Activated CD4-positive, alpha-beta memory T cell treated with anti-CD3 and anti-CD28 coated beads for 36 hours (primary cell): ENCODE measurements at places on chromosomes 6 and 20.

DNA sequence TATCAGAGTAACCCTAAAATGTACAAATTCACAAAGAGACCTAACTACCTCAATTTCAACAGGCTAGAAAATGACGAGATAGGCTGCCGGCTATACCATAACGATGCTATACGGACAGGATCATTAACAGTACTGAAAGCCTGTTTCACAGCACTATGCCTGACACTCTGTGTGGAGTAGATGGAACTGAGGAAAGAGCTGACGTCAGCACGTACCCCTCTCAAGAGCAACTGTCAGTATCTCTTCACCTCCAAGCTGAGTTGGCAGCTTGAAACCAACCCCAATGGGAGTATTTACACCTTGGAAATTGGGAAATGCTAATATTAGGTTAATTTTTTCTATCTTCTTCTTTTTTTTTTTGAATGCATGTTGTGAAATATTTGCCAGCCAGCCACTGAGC is 53.6 kb downstream of the HUS1B start:
- no peaks in the 10 kb centered on the region for H3K27me3 ChIP-seq
- H3K27ac ChIP-seq, result no peak overlapping the region
- H3K36me3 ChIP-seq, result peaks cover 18% of the 10 kb centered on the region
- no peaks in the 10 kb centered on the region for H3K4me1 ChIP-seq
- DNase-seq, result no peak
- no peak overlapping the region for H3K4me3 ChIP-seq

DNA sequence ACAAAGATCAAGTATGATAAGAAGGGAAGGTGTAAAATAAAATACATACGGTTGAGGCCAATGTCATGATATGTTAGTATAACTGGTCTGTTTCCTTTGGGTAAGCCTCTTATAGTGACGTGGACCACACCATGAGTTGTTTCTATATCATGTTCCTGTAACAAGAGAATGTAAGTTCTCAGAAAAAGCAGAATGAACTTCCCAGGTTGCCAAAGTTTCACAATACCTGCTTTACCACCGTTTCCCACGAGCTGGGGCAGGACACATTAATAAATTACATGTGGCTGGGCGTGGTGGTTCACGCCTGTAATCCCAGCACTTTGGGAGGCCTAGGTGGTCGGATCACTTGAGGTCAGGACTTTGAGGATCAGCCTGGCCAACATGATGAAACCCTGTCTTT is 42.6 kb upstream of the SLA2 start:
- H3K36me3 ChIP-seq, result no peaks in the 10 kb centered on the region
- H3K27me3 ChIP-seq, result no peaks in the 10 kb centered on the region
- no peak for DNase-seq
- H3K4me3 ChIP-seq, result no peak overlapping the region

DNA sequence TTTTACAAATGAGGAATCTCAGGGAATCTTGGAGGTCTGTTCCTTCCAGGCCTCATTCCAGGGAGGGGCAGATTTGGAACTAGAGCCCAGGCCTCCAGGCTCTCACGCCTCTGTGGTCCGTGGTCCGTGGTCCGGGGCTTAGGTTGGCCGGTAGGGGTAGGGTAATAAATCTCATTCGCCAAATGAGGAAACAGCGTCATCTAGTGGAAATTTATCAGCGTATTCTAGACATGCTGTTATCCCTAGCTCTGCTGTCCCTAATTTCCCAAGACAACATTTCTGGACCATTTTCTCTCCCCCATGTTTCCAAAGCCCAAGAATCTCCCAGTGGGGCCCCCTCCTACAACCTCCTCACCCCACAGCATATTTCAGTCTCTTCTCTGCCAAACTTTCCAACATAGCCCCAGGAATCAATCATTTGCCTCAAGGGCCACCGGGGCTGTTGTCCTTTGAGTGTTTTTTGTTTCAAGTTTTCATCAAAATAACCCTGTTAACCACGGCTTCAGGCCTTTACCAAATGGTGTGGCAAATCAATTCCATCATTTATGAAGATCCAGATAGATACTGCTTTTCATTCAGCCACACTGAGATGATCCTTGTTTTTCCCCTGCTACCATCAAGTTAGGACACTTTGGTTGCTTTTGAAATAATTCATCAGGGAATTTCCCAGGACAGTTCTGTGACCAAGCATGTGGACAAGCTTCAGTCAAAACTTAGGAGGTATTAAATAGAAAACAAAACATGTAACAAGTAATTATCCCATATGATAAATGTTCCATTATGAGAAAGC is 126.8 kb downstream of the ALDH8A1 start:
- no peak overlapping the region for H3K4me3 ChIP-seq
- H3K27ac ChIP-seq, result no peak overlapping the region
- no peaks in the 10 kb centered on the region for H3K36me3 ChIP-seq
- no peaks in the 10 kb centered on the region for H3K4me1 ChIP-seq

GRCh38 chr6:53124131-53124800 is 24.4 kb downstream of the GCM1 start:
- no peaks in the 10 kb centered on the region for H3K4me1 ChIP-seq
- peaks cover 14% of the 10 kb centered on the region for H3K27me3 ChIP-seq
- DNase-seq, result no peak
- H3K27ac ChIP-seq, result no peak overlapping the region
- H3K36me3 ChIP-seq, result no peaks in the 10 kb centered on the region

DNA sequence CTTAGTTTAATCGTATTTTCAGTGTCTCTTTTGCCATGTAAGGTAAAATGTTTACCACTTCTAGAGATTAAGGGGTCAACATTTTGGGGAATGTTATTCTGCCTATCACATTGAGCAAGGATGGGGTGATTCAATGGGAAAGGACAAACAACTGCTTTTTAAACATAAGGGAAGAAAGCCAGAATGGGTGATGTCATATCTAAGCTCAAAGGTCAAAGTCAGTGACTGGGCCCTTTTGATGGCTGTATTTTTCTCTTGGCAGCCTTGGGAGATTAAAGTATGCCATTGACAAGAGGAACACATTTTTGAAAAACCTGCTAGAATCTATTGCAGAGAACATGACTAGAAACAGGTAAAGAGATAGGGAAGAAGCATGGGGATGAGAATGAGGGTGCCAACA is 477.3 kb upstream of the IRAK1BP1 start:
- H3K36me3 ChIP-seq, result no peaks in the 10 kb centered on the region
- H3K4me1 ChIP-seq, result no peaks in the 10 kb centered on the region
- H3K4me3 ChIP-seq, result no peak overlapping the region
- no peak overlapping the region for H3K27ac ChIP-seq
- no peak for DNase-seq

- H3K4me3 ChIP-seq, result no peak overlapping the region
- peaks cover 31% of the 10 kb centered on the region for H3K36me3 ChIP-seq
- peaks cover 36% of the 10 kb centered on the region for H3K4me1 ChIP-seq
- no peak for DNase-seq
- no peak overlapping the region for H3K27ac ChIP-seq
Measured at GRCh38 chr6:44115866-44116265, 11.4 kb downstream of the MRPL14 start.

DNA sequence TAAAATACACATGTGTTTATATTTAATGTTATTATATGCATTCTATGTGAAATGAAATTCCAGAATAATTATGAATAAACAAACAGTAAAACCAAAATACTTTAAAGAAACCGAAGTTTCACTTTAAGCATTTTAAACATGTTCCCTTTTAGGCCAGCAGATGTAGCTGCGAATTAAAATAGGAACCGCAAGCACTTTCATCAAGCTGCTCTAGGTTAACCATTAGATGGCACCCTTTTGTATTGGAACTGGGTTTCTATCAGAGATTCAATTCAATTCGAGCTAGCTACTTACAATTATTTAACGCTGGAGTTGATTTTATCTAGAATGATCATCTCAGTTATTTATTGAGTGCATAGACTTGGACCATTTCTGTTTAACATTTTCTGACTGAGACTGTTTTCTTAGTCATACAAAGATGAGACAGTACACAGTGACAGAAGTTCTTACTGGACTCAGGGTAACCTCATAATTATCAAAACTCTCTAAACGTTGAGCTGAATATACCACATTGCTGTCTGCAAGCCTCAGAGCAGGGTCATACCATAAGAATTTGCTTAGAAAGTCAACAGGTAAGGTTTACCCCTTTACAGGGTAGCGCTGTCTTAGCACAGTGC is 8.5 kb downstream of the TMEM242 start:
- no peak overlapping the region for H3K4me3 ChIP-seq
- DNase-seq, result no peak
- peaks cover 6% of the 10 kb centered on the region for H3K36me3 ChIP-seq
- no peak overlapping the region for H3K27ac ChIP-seq
- no peaks in the 10 kb centered on the region for H3K27me3 ChIP-seq

- H3K4me3 ChIP-seq, result peak overlapping the region; percentile 87
- H3K27me3 ChIP-seq, result no peaks in the 10 kb centered on the region
- DNase-seq, result no peak
- H3K4me1 ChIP-seq, result peaks cover 40% of the 10 kb centered on the region
- H3K36me3 ChIP-seq, result peaks cover 55% of the 10 kb centered on the region
Measured at GRCh38 chr6:125918230-125918629, 38.3 kb upstream of the HINT3 start.
